ENCODE measurements at places on chromosomes 3 and 15.

GRCh38 chr15:25989327-25989726 is 126.2 kb upstream of the ATP10A start:
- no peak for DNase-seq

GRCh38 chr15:96657096-96657495 is 326.6 kb downstream of the NR2F2 start:
- DNase-seq: no peak

DNA sequence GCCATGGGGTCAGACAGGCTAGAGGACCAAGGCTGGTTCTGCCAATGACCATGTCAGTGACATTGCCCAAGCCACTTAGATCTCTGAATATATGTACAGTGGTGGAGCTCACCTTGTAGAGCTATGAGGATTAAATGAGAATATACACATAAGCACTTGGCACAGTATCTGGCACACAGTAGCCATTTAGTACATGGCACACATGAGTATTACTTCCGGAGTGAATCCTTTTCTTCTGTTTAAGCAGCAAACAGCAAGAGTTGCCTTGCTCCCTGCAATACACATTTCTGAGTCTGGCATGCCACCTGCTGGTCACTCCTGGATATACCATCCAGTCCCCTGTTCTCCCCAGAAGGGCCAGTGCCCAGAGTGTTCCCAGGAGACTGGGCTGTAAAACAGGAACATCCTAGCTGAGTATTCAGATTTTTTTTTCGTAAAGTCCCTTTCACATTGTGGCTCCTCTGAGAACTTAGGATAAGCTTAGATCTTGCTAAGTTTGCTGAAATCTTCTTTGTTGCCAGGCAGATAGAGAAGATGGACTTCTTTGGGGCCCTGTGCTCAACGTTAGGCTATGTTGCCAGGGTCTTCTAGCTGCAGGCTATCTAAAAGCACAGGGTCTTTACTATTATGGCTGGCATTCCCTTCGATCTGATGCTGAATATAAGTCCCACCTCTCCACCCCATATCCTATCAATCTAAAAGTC is 203.4 kb downstream of the ADAMTS9 start:
- DNase-seq: peak; percentile 47

DNA sequence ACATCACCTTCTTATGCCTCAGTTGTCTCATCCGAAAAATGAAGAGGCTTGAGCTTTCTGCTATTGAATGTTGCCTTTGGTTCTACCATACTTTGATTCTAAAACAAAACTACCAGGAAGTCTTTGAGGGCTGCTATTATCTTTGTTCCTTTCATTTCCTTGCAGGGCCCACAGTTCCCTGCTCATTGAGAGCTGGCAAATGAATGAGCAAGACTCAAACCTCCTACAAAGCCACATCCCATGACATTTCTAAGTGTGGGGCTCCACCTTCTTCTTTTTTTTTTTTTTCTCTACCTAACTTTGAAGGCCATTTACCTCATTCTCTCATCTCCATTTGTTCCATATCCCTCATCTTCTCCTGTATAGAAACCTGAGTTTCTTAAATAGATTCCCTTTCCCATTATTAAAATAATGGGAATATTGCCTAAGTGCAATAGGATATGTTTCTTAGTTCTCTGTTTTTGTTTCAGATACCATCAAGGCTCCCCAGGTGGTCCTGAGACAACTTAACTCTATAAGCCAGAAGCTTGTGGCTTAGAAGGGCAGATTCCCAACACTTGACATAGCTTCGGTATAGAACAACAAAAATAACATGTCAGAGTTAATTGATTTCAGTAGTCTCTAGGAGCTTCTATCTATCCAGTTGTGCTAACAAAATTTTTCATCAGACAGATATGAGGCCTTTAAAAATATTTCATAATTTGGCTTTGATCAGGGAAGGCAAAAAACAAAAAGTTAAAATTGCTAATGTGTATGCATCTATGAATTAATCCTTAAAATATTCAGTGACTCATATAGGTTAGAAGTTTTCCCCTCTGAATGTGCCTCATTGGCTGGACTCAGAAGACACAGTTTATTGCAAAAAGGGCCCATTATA is 951.6 kb downstream of the TUSC7 start:
- DNase-seq: no peak

GRCh38 chr3:153273767-153274435 is 111.9 kb downstream of the RAP2B start:
- DNase-seq: no peak

DNA sequence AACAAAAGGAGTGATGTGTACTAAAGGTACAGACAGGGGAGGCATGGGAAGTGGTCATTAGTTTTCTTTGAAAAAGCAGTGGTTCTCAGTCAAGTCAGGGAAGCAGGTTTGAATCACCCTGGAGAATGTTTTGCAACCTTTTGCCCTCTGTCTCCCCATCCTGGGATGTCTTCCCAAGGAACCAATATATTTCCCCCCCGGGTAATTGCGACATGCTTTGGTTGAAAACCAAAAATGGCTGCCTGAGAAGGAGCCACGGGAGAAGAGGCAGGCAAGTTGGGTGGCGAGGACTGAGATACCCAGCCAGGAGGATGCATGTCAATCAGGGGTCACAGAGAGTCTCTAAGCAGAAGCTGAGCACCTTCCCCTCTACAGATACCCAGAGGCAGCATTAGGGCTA is 20.2 kb upstream of the PPP1R2 start:
- DNase-seq: no peak

DNA sequence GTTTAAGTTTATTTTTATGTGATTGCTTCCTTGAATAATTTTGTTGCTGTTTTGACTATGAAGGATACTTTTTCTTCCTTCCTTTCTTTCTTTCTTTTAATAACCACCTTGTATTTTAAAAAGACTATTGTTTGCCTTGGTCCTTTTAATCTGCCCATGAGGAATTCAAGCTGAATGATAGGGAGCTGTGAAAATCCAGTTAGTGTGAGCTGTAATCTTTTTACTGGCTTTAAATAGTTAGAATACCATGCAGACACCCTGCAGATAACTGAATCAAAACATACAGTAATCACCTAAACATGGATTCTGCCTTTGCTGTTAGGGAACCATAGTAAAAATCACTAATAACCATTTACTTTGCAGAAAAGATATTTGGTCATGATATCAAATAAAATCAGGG is 110.7 kb downstream of the RSRC1 start:
- DNase-seq: no peak

DNA sequence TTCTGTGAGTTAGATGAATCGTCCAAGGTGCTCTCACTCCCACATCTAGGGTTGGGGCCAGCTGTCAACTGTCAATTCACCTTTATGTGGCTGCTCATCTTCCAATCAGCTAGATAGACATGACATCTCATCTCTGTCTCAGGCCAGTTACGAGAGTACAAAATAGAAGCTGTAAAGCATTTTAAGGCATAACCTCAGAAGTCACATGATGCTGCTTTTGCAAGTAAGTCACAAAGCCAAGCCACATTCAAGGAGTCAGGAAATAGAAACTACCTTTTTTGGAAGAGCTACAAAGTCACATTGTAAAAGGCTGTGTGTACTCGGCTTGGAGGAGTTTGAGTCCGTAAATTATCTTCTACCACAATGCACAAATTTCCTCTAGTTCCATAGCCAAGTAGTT is 5.1 kb upstream of the CCR1 start:
- no peak for DNase-seq

DNA sequence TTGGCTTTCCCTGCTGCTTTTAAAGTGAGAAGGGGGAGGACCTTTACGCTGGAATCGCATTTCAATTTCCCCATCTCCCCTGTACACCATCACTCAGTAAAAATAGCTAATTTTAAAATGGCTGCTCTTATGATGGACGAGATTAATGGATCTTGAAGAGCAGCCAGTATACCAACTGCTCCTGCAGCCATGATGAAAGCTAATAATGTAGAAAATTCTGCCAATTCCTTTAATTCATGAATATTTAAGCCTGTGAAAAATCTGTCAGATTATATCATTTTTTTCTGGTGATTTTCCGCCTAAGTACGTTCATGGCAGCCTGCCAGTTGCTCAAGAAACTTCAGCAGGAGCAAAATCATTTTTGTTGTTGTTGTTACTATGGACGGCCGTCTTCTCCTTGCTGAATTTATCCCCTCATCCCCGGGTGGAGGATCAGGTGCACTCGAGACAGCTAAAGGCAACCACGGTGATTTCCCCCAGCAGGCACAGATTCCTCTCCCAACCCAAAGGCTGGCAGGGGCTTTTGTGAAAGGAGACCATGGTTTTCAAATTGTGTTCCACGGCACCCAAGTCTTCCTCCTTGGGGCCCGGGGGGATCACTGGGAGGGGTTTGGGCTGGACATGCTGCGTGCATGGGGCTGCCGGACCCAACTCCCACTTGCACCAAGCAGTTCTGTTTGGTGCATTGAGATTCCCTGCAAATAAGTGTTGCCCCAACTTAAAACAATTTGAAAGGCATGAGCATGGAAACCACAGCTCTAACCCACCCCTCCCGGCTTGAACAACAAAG is 289.6 kb downstream of the UACA start:
- DNase-seq: no peak

- no peak for DNase-seq
These were observed 6.8 kb downstream of the CDAN1 start for GRCh38 chr15:42730135-42730534.

DNA sequence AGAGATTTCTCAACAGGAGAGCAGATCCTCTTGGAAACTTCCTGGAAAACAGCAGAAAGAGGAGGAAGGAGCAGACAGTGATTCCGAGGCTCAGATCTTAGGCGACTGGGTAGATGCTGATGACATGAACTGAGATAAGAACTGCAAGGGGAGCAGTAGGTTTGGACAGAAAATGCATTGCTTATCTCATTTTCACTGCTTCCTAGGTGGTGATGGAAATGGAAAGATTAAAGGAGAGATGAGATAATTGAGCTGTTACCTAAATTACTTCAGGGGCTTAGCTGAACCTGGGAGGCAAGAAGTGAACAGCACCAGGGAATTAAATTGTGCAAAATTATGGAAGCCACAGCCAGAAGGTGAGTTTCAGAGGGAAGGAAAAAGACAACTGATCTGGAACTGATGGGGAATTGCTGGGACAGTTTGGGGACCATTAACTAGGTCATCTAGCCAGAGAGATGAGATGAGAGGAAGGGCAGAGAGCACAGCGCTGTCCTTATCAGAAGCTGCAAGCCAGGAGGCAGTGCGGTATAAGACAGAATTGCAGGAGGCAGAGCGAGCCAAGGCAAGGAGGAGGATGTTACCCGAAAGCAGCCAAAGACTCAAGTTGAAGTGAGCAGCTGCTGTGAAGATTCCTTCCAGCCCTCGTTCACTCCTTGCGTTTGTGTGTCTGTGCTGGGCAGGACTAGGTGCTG is 140.4 kb downstream of the SRGAP3 start:
- DNase-seq: no peak

GRCh38 chr3:157414861-157415260 is 21.8 kb upstream of the PTX3 start:
- DNase-seq: no peak

DNA sequence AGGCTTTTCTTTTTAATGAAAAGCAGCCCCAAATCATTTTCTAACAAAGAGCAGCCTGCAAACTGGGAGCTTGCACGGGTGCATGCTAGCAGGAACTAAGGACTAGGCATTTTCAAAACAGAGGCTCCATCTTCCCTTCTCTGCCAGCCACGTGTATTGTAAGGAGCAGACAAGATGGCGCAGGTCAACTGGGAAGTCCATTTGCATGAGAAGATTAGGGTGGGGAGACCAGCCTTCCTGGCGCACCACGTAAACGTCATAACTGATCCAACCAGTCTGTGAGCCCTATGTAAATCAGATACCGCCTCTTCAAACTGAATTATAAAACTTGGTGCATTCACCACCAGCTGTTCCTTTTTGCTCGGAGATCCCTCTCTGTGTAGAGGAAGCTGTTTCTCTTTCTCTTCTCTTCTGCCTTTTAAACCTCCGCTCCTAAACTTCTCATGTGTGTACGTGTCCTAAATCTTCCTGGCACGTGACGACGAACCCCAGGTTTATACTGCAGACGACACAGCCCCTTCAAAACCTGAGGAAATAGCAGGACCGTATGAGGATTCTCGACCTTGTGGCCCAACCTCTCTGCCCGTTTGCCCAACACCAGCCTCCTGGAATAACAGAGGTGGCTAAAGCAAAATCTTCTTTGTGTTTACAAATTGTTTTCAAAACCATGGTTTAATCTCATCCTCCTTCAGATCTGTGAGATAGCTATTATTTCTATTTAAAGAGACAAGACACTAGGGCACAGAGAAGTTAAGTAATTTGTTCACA is 26.4 kb upstream of the SLC30A4 start:
- DNase-seq: no peak

DNA sequence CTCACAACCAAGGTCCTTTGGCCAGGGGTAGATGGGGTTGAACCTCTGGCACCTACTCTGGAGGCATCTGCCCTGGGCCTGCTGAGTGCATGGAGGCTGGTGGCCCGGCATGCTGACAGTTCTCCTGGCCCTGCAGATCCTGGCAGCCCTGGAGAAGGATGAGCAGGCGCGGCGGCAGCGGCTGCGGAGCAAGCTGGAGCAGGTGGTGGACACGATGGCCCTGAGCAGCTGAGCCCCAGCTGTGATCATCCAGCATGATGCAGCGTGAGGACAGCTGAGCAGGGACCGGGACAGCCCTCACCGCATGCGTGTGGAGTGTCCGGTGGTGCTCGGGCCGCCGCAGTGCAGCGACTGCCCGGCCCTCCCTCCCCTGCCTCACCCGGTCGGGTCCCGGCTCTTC is 50.9 kb downstream of the PLXNA1 start:
- DNase-seq: no peak

DNA sequence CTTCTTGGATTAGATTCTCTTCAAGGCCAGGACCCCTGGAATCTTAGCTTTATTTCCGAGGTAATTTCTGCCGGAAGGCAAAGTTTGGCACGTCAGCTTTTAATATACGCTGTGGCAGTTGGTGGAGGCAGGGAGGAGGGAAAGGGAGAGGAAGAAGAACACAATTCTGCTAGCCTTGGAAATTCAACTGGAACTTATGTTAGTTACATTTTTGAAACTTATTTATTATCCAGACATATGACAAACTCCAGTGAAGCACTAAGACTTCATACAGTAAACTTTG is 100.1 kb upstream of the TSC22D2 start:
- no peak for DNase-seq

- no peak for DNase-seq
These were observed 46.7 kb downstream of the THBS1 start for GRCh38 chr15:39627451-39628143.

DNA sequence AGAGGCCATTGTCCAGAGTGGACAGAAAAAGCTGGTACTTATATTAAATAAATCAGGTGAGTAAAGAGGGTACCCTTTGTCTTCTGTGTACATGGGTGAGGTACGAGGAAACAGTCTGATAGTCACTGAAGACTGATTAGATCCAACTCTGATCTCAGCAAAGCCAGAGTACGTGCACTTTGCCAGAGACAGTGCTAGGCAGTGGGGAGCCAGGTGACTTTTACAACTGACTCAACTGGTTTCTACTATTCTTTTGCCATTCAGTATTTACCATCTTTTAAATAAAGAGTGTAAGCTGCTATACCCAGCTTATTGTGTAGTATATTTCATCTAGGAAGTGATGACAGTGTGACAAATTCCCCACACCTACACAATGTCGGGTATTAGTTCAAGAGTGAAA is 3.3 kb downstream of the GNL3 start:
- no peak for DNase-seq

- DNase-seq: no peak
These were observed 311.5 kb downstream of the TLE3 start for GRCh38 chr15:69786136-69786701.

GRCh38 chr15:82540055-82540983 is at the start of gene RPS17:
TSS of gene RPS17 (minus strand) at chr15:82540457. CDS start at chr15:82540428, 29 bp downstream.
- peak; percentile 95 for DNase-seq

All from stimulated activated CD8-positive, alpha-beta memory T cell treated with anti-CD3 and anti-CD28 coated beads, Interleukin-7, amount 100 ng/mL, for 24 hours (primary cell).